ENCODE measurements at places on chromosomes 5 and 9.

- no peak for DNase-seq
Observed at GRCh38 chr9:13885258-13885657, 428.7 kb downstream of the NFIB start.

GRCh38 chr9:10903969-10904368, 291.2 kb upstream of the PTPRD start:
- DNase-seq = no peak

GRCh38 chr5:14710313-14710994, 45.9 kb downstream of the OTULIN start:
- DNase-seq = no peak

GRCh38 chr9:137045294-137046087, 486 bp downstream of the NPDC1 start:
- DNase-seq = peak; percentile 34

GRCh38 chr9:90288275-90288639, 354.4 kb downstream of the DIRAS2 start:
- DNase-seq = no peak

Measured in NCI-H2081 (cell line).